CD4-positive, alpha-beta T cell treated with Interleukin-6 at 100 ng/mL for 8 hours (primary cell): ENCODE measurements at places on chromosomes 2 and 18.

- no peak for DNase-seq
These were observed 91.9 kb upstream of the CAVIN2 start for GRCh38 chr2:191938779-191939178.

- DNase-seq = no peak
These were observed 89.3 kb downstream of the PDE11A start for GRCh38 chr2:177983183-177983788.

- peak; percentile 51 for DNase-seq
These were observed 74.2 kb downstream of the HS1BP3 start for GRCh38 chr2:20576598-20577115.

GRCh38 chr2:86453836-86454235 lies 12.7 kb downstream of the KDM3A start:
- DNase-seq = no peak

- DNase-seq = no peak
These were observed 37.1 kb downstream of the B4GALT6 start for GRCh38 chr18:31647127-31647753.

GRCh38 chr2:150919901-150920300 lies 341.8 kb downstream of the RBM43 start:
- DNase-seq = no peak

DNA sequence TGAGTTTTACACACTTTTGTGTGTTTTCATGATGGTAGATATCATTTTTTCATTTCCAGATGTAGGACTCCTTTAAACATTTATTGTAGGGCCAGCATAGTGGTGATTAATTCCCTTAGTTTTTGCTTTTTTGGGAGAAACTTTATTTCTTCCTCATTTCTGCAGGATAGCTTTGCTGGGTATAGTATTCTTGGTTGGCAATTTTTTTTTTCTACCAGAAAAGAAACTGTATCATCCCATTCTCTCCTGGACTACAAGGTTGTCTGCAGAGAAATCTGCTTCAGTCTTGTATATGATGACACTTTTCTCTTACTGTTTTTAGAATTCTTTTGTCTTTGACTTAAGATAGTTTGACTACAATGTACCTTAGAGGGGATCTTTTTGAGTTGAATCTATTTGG lies 37.8 kb upstream of the RHOB start:
- DNase-seq = no peak

- no peak for DNase-seq
These were observed 27.6 kb upstream of the ZEB2 start for GRCh38 chr2:144547494-144547893.

DNA sequence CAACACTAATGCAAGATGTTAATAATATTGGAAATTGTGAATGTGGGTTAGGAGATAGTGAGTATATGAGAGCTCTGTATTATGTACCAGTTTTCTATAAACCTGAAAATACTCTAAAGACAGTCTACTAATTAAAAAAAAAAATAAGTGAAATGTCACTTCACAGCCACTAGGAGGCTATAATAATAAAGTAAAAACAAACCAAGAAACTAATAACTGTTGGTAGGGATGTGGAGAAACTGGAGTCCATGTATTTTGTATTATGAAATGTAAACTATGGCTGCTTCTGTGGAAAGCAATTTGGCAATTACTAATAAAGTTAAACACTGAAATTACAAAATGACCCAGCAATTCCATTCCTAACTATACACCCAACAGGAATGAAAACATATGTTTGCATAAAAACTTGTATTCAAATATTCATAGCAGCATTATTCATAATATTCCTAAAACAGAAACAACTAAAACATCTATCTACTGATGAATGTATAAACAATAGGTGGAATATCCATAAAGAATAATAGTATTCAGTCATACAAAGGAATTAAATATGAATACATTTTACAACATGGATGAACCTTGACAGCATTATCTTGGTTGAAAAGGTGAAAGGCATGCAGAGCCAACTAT lies 36.2 kb downstream of the CCDC178 start:
- no peak for DNase-seq

GRCh38 chr2:231099918-231100317 lies 24.9 kb downstream of the HTR2B start:
- DNase-seq = no peak

GRCh38 chr2:109476641-109477441 lies 136.9 kb downstream of the SEPTIN10 start:
- no peak for DNase-seq

GRCh38 chr2:22536133-22536532 lies 848.8 kb upstream of the KLHL29 start:
- no peak for DNase-seq

DNA sequence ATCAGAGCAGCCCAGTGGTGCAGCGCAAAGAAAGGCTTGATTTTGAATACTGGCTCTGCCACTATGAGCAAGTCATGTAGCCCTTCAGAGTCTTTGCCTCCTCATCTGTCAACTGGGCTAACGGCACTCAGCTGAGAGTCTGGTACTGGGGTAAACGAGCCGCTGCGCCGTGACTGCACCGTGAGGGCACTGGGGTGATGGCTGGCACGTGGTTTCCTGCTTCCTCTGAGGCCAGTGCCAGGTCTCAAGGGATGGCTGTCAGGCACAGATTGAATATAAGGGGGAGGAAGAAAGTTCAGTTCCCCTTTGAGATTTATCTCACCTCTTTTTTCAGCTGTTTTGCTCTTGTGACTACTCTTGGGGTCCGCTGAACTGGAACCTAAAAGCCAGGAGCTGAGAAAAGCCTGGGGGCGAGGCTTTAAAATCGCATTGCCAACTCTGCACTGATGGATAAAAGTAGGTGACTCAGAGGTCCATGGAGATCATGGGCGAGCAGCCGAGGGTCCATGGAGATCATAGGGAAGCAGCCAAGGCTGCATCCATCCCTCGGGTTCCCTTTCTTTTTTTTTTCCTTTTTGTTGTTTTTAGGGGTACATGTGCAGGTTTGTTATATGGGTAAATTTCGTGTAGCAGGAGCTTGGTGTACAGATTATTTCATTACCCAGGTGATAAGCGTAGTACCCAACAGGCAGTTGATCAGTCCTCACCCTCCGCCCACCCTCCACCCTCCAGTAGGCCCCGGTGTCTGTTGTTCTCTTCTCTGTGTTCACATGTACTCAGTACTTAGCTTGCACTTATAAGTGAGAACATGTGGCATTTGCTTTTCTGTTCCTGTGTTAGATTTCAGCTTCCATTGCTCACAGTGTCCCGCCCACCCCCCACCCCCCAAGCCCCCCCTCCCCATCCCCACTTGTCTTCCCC lies 114.3 kb downstream of the SPP2 start:
- DNase-seq = peak; percentile 61

DNA sequence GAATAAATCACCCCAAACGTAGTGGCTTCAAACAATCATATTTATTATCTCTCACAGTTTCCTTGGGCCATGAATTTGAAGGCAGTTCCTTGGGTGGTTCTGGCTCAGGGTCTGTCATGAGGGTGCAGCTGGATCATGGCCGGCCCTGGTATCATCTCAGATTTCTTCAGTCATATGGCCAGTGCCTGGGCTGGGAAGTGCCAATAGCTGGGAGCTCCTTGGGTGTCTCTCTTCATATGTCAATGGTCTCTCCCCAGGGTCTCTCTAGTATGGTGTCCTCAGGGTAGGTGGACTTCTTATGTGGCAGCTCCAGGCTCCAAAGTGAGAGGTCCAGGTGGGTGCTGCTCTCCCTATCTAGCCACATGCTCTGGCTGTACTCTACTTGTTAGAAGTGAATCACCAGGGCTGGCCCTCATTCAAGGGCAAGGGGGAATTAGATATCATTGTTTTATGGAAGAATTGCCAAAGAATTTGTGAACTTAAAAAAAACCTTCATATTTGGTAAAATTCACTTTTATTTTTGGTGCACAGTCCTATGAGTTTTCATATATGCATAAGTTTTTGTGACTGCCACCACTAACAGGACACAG lies 15.4 kb downstream of the FHOD3 start:
- no peak for DNase-seq
